ENCODE measurements at places on chromosomes 7 and 10. TPM values are rescaled to one million over a fixed set of nuclear protein-coding genes. Genes with fewer than 3 reads are reported as not detected.

DNA sequence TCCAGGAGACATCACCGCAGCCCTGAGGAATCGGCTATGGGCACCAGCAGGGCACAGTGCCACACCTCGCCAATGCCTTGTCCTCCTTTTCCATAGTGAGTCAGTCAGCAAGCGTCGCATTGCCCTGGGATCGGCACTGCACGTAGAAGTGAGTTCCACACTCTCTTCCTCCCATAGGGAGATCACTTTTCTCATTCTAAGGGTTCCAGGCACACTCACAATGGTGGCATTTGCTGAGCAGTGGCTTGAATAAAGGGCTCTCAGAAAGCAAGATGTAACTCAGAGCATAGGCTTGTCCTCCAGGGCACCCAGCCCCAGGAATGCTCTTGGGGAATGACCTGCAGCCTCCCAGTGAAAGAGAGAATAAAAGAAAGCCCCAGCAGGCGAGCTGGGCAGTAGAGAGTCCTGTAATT lies 1.1 kb upstream of the VIM start:
- DNase-seq, result no peak

Gene NRBF2
- 24.8 TPM for total RNA-seq

DNA sequence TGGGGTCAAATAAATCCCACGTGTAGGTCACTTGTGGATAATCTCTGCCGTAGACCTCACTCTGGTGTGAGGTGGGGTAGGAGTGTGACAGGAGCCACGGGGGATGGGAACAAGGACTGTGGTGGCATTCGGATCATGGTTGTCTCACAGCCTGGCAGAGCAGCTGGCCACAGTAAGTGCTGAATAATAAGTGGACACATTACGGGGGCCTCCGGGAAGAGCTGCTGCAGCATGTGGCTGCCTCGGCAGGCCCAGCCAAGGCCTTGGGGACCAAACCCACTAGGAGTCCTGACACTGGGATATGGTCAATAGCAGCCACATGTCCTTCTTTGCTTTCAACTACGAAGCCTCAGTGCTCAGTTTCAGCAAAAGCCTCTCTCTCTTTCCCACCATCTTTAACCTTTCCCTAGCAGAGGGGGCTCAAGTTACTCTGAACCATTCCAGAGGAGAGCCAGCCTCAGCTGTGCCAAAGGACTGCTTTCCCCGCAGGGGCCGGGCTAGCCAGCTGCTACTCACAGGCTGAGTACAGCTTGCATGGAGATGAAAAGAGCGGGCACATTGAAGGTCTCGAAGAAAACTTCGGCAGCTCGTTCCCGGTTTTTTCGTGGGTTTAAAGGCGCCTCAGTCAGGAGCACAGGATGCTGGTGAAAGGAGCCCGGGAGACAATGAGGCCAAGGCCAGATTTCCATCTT lies 17.3 kb downstream of the ACTR1A start:
- DNase-seq, result no peak

DNA sequence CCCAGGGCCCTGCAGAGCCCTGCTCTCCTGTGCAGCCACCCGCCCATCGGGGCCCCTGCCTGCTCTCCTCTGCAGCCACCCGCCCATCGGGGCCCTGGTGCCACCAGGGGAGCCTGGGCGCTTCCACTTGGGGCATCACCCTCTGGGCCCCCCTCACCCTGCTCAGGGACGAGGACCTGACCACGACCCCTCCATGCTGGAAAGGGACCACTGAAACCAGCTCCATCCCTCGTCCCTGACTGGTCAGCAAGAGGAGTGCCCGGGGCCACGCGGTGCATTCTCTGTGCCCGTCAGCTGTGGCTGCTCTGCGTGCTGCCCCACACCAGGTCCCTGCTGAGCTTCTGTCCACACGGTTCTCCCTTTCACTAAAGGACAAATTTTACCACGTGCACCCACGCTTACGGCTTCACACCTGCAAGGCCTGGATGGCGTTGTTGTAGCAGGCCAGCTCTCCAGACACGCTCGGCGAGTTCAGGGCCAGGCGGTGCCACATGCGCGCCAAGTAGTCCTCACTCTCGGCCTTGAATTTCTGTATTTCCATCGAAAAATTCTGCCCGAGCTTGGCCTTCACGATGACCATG lies 57.6 kb downstream of the CFAP46 start:
- DNase-seq, result no peak

- no peak for DNase-seq
Observed at GRCh38 chr7:95110707-95111106, 203.3 kb downstream of the PPP1R9A start.

GRCh38 chr7:94676431-94676830 lies 20.5 kb upstream of the SGCE start:
- no peak for DNase-seq

Gene SLC29A4
- total RNA-seq, result 0.46 TPM

GRCh38 chr10:101238732-101239105 lies 9.5 kb upstream of the LBX1 start:
- DNase-seq, result no peak

DNA sequence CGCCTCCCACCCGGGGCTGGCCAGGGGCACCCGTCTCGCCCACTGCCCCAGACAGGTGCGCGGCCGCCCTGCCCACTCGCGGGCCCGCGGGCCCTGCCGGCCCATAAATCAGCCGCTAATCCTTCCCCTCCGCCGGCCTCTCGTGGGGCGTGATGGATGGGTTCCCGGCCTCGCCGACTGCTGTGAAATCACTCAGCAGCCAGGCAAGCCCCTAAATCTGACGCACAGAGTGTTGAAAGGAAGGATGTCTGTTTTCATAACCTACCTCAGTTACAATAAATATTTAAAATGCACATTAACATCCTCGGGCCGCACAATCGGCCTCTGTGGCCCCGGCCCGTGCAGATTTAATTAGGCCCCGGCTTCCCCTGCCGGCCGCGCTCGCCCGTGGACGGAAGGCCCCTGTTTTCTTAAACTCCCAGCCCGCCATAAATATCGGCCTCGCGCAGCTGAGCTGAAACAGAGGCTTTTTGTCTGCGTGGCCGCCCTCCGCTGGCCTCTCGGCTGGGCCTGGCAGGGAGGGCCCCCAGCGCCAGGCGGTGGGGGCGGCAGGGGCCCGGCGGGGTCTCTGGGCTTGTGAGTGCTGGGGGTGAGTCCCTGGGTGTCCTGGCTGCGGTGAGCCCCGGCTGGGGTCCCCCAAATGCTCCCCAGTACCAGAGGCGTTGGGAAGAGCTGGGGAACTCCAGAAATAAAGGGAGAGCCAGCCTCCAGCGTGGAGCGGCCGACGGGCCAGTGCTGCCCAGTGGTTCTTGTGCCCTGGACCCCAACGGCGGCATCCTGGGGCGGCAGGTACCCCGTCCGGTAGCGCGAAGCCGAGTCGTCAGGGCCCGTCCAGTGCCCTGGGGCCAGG lies 90.7 kb downstream of the UNCX start:
- no peak for DNase-seq

Gene TRPV6
- 0.24 TPM for total RNA-seq

- DNase-seq, result no peak
Observed at GRCh38 chr10:22111705-22112104, 106.1 kb downstream of the EBLN1 start.

DNA sequence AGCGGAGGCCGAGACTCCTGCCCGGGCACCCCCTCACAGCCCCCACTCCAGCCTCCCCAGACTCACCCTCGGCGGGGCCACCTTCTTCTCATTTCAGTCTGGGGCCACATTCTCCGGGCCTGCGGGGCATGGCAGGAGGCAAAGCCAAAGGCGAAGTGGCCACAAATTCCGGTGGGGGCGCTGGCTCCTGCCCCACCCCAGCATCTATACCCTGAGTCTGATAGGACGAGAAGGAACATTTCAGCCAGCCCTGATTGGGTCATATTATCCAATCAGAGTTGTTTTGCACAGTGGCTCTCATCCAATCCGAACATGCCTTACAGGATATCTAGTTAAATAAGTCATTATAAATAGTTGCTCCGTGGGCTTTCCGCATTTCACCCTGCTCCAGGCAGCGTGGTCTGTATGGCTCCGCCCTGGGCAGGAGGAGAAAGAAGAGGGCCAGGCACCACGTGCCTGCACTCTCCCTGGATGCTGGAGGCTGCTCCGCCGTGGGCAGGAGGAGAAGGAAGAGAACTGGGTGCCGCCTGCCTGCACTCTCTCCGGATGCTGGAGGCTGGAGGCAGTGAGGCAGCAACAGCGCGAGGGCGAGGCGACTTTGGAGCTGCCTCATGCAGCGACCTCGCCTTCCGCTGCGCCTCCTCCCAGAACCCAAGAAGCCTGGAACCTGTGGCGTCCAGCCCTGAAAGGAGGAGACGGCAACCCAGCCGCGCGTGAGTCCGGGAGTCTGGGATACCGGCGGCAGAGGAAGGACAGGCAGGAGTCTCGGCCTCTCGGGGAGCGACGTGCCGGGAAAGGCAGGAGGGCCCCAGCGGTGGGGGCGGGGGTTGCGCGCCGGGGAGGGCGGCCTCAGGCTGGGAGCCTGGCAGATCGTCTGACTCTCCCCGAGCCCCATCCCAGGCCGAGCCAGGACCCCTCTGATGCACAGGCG lies 162.9 kb downstream of the ZNF33B start:
- DNase-seq, result peak; percentile 6

DNA sequence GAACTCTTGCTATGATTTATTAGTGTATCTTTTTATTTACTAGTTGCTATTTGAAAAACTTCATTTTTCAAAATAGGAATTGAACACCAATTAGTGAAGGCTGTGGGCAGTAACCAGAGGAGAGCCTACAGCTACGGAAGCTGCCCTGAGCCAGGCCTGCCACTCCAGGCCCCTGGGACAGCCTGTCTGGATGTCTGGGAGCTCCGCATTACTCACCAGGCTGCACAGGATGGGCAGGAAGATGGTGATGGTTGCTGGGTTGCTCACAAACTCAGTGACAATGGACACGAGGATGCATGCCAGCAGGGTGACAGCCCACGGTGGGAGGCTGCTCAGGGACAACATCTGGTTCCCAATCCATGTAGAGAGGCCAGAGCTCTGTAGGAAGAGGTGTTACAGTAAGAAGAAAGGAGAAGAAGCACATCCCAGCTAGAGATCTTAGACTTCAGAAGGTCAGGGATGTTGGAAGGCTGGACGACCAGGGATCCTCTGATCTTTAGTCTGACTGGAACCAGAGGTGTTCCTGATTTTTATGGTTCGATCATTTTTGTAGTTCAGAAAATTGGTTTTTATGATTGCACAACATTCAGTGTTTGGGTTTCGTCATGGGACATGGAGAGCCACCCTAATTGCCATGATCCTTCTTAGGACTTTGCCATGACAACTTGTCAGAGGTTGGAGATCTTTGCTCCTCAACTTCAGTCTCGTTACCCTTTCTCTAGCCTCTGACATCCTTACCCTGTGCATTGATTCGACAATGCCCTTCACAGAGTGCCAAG lies 23.2 kb downstream of the STMP1 start:
- DNase-seq, result peak; percentile 27

GRCh38 chr7:74718336-74718735 lies 55.5 kb upstream of the NCF1 start:
- DNase-seq, result no peak

GRCh38 chr7:155553871-155554270 lies 7.5 kb upstream of the CNPY1 start:
- DNase-seq, result no peak

Gene PON3
- total RNA-seq, result 2.0 TPM

- no peak for DNase-seq
Observed at GRCh38 chr7:45642044-45642443, 67.9 kb downstream of the ADCY1 start.

GRCh38 chr7:151311294-151311864 lies 30.2 kb upstream of the NUB1 start:
- no peak for DNase-seq

DNA sequence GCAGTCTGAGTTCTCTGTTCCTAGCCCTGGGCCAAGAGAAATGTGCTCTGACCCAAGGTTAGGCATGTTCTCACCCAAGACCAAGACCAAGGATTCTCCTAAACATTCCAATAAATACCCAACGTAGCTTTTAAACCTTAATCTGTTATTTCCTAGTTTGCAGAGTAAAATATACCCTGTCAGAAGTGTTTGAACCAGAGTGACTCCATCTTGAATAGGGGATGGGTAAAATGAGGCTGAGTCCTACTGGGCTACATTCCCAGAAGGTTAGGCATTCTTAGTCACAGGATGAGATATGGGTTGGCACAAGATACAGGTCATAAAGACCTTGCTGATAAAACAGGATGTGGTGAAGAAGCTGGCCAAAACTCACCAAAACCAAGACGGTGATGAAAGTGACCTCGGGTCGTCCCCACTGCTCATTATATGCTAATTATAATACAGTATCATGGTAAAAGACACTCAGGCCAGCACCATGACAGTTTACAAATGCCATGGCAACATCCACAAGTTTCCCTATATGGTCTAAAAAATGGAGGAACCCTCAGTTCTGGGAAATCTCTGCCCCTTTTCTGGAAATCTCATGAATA lies 27.7 kb downstream of the PLXNA4 start:
- DNase-seq, result peak; percentile 45

GRCh38 chr10:63920926-63921325 lies 399.7 kb downstream of the REEP3 start:
- no peak for DNase-seq

Gene OGA
- 56.9 TPM for total RNA-seq

DNA sequence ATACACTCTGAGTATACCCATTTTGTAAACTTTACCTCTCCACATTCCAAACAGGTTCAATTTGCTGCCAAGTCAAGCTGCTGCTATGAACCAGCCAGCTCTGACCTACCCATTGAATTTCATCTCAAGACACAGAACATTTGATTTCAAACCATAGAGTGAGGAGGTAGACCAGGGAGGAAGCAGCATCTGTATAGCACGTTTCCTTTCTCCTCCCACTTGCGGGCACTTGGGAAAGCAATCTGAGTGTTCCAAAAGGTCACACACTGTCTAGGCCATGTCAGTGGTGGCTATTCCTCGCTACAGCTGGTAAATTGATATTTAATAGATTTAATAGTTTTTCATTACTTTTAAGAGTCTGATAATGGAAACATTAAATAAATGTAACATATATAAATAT lies 147.8 kb upstream of the EEPD1 start:
- no peak for DNase-seq

DNA sequence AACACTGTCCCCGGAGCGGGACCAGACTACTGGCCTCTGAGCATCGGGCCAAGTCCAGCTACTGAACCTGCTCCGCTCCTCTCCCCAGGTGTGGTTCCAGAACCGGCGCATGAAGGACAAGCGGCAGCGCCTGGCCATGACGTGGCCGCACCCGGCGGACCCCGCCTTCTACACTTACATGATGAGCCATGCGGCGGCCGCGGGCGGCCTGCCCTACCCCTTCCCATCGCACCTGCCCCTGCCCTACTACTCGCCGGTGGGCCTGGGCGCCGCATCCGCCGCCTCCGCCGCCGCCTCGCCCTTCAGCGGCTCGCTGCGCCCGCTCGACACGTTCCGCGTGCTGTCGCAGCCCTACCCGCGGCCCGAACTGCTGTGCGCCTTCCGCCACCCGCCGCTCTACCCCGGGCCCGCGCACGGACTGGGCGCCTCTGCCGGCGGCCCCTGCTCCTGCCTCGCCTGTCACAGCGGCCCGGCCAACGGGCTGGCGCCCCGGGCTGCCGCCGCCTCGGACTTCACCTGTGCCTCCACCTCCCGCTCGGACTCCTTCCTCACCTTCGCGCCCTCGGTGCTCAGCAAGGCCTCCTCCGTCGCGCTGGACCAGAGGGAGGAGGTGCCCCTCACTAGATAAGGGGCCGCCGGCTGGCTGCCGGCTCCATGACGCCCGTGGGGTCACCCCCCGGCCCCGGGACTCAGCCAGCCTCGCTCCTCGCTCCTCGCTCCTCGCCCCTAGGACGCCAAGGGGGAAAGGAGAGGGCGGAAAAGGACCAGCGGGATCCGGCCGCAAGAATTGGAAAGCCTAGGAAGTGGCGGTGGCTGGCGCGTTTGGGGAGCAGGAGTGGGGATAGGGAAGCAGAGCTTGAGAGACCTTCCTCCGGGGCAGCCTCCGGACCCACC lies 3.4 kb downstream of the EVX1 start:
- DNase-seq, result no peak

- no peak for DNase-seq
Observed at GRCh38 chr7:85620936-85621685, 434.3 kb upstream of the SEMA3D start.

Gene KCNIP2
- 0.44 TPM for total RNA-seq

GRCh38 chr7:22487978-22488642 lies 11.9 kb downstream of the STEAP1B start:
- DNase-seq, result no peak

Data from foreskin keratinocyte (primary cell).